ENCODE measurements at places on chromosomes 12 and 14.

DNA sequence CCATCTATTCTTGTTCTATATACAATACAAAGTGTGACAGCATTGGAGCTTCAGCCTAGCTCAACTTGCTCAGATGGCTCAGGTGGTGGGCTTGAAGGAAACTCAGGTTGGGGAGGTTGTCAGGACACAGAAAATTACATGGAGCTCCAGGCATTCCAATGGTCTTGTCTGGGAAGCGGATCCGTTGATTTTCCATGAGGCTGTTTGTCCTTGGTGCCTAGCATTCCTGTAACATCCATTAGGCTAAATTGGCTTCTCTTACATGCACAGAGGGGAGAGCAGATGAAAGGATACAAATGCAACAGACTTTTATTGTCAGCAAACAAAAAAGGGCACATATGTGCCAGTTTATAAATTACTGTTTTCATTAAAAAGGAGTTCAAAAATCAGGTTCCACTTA lies 75.5 kb upstream of the OTX2 start:
- DNase-seq: no peak

GRCh38 chr14:59274991-59275391 lies 86.5 kb downstream of the DAAM1 start:
- no peak for DNase-seq

GRCh38 chr12:129064209-129064855 lies 211.1 kb downstream of the GLT1D1 start:
- no peak for DNase-seq

- no peak for DNase-seq
These were observed 2.6 kb downstream of the EIF2B2 start for GRCh38 chr14:75005357-75005756.

GRCh38 chr12:54549774-54550451 lies 512 bp downstream of the PDE1B start:
- peak; percentile 24 for DNase-seq

DNA sequence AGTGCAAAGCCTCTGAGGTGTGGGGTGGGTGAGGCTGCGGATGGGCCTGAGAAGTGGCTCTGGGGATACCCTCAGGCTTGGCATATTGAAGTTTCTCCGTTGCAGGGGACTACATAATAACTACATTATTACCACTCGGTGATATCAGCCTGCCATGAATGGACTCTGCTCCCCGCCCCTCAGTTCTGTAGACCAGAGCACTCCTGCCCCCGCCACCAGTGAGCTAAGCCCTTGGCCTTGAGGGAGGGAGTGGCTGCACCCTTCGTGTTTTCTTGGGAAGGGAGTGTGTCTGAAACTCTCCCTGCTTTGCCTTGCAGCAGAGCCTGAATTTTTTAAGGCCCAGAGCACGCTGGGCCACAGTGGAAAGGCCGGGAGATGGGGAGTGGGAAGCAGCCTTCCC lies 1.7 kb downstream of the ORAI1 start:
- peak; percentile 48 for DNase-seq

DNA sequence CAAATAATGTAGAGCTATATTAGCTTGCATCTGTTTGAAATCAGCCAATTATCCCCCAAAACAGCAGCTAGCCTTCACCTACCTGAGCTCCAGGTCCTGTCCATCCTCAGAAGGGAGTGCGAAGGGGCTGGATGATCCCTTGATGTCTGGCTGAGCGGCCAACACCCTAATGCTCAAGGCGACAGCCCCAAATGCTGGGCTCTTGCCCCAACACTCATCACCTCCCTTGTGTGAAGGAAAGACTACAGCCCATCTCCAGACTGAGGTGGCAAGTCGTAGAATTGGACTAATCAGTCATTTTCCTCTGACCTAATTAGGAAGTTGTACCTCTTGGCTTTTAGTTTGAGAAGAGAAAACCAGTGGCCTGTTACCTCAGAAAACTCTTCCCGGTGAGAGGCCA lies 16.3 kb upstream of the MDM1 start:
- DNase-seq: no peak

DNA sequence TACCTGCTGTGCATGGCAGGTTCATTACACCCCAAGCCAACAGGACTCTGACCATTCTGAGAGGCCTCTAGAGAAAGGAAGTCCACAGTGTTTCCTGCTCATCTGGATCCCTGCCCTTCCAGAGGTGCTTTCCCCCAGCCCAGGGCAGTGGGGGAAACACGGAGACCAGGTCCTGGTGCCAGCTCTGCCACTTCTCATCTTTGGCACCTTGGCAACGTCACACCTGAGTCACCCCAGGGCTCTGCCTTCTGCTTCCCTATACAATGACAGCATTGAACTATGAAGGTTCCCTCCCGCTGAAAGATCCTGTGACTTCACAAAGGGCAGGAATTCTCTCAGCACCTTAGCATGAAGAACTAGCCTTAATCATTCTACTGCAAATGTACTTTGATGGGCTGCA lies 74.9 kb downstream of the ANO2 start:
- no peak for DNase-seq

DNA sequence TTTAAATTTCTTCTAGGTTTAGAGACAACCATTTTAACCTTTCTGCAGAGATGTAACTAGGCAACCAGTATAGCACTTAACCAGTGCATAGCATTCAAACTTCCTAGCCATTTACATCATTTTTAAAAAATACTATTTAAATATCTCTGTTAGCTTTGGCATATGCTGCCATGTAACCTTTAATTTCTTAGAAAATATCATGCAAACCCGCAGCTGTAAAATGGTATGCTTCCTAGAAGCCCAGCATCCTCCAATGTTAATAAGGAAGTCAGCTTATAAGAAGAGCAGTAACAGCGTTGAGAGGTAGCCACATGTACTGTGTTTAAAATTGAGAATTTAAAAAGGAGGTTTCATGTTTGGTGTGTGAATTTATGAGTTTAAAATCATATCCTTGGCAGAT lies 22.8 kb downstream of the GNG2 start:
- no peak for DNase-seq

DNA sequence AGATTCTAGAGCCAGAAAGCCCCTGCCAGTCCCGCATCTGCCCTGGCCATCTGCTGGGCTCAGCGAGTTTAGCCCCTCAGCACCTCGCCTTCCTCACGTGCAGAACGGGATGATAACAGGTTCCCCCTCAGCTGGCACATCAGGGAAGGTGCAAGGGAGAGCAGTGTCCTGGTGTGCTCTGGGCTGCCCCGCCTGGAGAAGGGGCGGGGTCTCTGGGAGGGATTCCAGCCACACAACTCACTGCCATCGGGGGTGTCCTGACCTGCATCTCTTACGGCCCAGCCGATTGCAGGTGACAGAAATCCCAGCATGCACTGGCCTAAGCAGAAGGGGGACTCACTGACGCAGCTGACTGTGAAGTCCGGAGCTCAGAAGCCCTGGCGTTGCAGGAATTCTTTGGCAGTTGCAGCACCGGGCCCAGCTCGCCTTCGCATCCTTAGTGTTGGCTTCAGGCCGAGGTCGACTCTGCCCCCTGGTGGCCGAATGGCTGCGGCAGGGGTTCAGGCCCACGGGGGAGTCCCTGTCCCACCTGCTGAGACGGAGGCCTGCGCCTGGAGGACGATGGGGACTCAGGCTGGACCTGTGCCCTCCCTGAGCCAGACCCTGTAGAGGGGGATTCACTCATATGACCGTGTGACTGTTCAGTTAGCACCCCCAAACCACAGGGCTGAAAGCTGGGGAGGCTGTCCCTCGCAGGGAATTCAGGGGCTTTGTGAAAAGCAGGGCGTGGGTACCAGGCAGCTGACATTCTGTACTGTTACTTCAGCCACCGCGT lies 178.6 kb downstream of the ADGRD1 start:
- DNase-seq: peak; percentile 90

GRCh38 chr12:96617178-96617577 lies 127.8 kb downstream of the CFAP54 start:
- no peak for DNase-seq

DNA sequence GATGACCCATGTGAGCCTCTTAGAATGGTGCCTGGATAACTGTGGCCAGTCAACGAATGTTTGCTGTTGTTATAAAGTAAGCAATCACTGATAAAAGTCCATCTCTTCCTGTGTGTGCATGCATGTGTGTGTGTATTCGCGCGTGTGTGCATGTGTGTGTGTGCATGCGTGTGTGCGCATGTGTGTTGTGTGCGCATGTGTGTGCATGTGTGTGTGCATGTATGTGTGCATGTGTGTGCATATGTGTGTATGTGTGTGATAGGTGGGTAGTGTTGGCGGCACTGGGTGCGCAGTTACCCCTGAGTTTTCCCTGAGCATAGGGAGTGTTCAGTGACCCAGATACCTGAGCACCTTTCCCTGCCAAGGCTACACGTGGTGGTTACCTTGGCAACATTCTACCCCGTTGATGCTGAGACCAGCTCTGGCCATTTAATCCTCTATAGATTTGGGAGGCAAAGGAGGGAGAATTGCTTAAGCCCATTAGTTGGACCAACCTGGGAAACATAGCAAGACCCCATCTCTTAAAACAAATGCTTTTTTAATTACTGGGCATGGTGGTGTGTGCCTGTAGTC lies 137.8 kb downstream of the SLC15A4 start:
- DNase-seq: no peak

DNA sequence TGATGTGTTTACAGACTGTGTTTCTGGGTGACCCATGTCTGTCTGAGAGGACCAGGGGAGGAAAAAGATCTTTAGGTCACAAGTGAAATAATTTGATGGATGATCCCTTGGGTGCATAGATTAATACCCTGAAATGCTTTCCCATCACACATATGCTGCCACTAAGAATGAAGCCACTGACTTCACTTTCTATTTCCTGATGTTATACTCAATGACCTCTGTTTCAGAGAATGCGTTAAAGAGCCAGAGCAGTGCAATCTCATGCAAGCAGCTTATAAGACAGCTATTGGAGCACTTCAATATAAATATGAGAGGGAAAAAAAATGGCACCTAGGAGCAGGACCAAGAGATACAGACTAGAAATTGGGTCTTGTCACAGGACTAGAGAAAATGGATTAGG lies 133.7 kb downstream of the KLHL28 start:
- DNase-seq: no peak

GRCh38 chr12:62028536-62028935 lies 231.7 kb upstream of the USP15 start:
- DNase-seq: no peak

DNA sequence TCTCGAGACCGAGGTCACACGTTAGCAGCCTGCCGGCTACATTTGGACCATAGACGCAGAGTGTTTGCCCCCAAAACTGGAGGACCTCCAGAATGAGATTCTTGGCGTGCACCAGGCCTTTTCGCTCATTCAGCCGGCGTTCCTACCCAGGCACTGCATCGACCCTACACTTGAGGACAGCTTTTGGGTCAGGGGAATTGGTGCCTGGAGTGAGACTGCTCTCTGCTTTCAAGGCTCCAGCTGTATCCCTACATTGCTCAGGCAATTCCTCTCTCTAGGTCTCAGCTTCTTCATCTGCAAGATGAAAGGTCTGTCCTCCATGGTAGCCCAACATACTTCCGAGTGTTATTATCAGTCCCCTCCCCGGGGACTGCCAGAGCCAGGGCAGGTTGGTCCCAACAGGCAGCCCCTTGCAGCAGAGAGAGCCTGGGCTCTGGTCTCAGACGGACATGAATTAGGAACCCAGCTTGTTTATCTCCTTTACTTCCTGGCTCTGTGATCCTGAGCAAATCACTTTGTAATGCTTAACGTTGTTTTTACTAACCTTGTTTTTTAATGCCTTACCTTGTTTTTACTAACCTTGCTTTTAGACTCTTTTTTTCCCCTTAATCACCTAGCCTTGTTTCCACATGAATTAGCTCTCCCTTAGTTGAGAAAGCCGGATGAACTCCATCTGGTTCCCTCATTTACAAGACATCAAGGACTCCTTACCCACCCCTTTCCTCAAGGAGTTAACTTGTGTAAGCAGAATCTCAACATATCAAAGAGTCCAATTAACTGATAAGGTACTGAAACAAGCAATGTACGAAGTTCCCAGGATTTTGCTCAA lies 892 bp downstream of the TCHP start:
- DNase-seq: no peak

DNA sequence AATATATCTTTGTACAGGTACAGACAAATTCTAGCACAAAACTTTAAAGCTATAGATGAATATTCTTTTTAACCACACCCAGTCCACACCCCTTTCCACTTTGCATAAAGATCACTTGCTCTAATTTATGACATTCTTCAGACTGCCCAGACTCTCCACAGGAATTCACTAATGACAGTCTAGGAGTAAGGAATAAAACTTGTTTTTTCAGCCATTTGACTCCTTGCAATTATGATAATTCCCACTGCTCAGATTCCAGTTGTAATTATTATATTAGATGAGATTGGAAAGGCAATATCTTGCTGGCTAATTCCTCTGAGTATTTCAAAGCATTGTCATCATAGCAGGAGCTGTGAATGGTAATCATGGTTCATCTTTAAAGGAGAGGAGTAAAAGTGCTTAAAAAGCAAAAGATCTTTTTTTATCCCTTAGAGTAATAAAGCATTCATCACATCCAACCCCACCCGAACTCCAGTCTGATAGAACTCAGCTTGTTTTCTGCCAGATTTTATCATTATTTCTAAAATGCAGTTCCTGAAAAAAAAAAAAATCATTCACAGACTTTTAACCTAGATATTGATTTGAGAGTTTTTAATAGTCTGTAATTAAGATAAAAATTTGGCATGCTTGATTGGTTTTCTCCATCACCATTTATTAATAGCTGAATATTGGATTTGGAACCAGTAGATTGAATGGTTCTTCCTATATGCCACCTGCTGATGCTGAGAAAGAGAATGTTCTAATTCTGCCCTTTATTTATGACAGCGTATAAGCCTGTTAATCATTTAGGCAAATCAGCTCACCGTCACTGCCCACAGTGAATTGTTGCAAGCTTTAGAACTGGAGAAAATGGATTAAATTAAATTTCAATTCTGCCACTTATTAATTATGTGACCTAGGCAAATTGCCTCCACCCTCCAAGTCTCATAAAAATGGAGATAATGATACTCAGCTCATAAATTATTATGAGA lies 93.9 kb upstream of the RASSF8 start:
- DNase-seq: no peak

GRCh38 chr12:123119808-123120207 lies 31.1 kb downstream of the PITPNM2 start:
- peak; percentile 59 for DNase-seq

- DNase-seq: no peak
These were observed 59.0 kb upstream of the ARID2 start for GRCh38 chr12:45670346-45671065.

GRCh38 chr12:3571724-3572123 lies 80.7 kb downstream of the PRMT8 start:
- DNase-seq: no peak

GRCh38 chr12:88391556-88391955 lies 188.7 kb downstream of the KITLG start:
- no peak for DNase-seq

DNA sequence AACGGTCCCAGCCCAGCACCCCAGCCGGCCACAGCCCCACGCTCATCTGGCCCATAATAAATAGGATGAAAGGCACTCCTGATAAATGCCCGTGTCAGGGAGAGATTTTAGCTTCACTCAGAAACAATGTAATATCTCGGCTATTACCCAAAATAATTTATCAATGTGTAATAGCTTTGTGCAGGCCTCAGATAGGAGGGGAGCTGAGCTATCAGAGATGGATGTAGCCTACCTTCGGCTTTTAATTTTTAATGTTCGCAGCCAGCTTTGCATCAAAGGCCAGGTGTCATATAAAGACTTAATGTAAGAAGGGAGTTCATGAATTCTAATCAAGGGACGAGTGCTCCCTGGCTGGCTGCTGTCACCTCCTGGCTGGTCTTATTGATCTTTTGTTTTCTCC lies 171.9 kb downstream of the ESRRB start:
- no peak for DNase-seq

GRCh38 chr14:71890541-71890940 lies 41.7 kb upstream of the RGS6 start:
- no peak for DNase-seq
